ENCODE measurements at places on chromosomes 4 and X. TPM values are rescaled to one million over a fixed set of nuclear protein-coding genes. Genes with fewer than 3 reads are reported as not detected.

GRCh38 chr4:74304095-74304625 lies 4.1 kb upstream of the EPGN start:
- peaks cover 4% of the 10 kb centered on the region for H3K4me1 ChIP-seq
- no peaks in the 10 kb centered on the region for H3K36me3 ChIP-seq
- no peak overlapping the region for H3K27ac ChIP-seq
- DNase-seq: no peak
- no peaks in the 10 kb centered on the region for H3K27me3 ChIP-seq

- H3K27me3 ChIP-seq: no peaks in the 10 kb centered on the region
- no peaks in the 10 kb centered on the region for H3K36me3 ChIP-seq
- no peak for DNase-seq
- no peak overlapping the region for H3K4me3 ChIP-seq
Measured at GRCh38 chrX:141701072-141701471, 2.5 kb upstream of the SPANXD start.

- no peak overlapping the region for H3K27ac ChIP-seq
- DNase-seq: no peak
- peaks cover 15% of the 10 kb centered on the region for H3K4me1 ChIP-seq
- peak overlapping the region; percentile 43 for H3K4me3 ChIP-seq
- no peaks in the 10 kb centered on the region for H3K27me3 ChIP-seq
- H3K36me3 ChIP-seq: no peaks in the 10 kb centered on the region
Measured at GRCh38 chr4:139902321-139903320, 237.0 kb downstream of the MGST2 start.

DNA sequence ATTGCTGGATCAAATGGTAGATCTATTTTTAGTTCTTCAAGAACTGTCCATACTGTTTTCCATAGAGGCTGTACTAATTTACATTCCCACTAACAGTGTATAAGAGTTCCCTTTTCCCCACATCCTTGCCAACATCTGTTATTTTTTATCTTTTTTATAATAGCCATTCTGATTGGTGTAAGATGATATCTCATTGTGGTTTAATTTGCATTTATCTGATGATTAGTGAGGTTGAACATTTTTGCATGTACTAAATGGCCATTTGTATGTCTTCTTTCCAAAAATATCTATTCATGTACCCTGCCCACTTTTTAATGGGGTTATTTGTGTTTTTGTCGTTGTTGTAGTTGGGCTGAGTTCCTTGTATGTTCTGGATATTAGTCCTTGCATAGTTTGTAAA lies 35.4 kb upstream of the PRKG2 start:
- H3K27me3 ChIP-seq: peaks cover 15% of the 10 kb centered on the region
- no peak overlapping the region for H3K4me3 ChIP-seq
- DNase-seq: no peak
- H3K4me1 ChIP-seq: peaks cover 2% of the 10 kb centered on the region
- no peak overlapping the region for H3K27ac ChIP-seq

- H3K4me1 ChIP-seq: peaks cover 5% of the 10 kb centered on the region
- no peaks in the 10 kb centered on the region for H3K36me3 ChIP-seq
- no peak overlapping the region for H3K27ac ChIP-seq
- no peak for DNase-seq
Measured at GRCh38 chrX:119497185-119497584, 28.9 kb downstream of the SLC25A5 start.

- H3K4me3 ChIP-seq: peak within 1 kb of the TSS; percentile 96
- peak within 1 kb of the TSS; percentile 79 for H3K27ac ChIP-seq
- no peaks in the 10 kb centered on the region for H3K27me3 ChIP-seq
- H3K36me3 ChIP-seq: no peaks in the 10 kb centered on the region
- peaks cover 12% of the 10 kb centered on the region for H3K4me1 ChIP-seq
Measured at GRCh38 chrX:110002300-110003166, at the start of gene TMEM164. TMEM164 (plus strand) TSS chrX:110003114; CDS start chrX:110003775, 661 bp downstream.

Gene RNF212
- 9.1 TPM for total RNA-seq

GRCh38 chrX:42943051-42943974 lies 165.3 kb upstream of the PPP1R2C start:
- no peak overlapping the region for H3K27ac ChIP-seq
- no peaks in the 10 kb centered on the region for H3K27me3 ChIP-seq
- DNase-seq: no peak
- no peaks in the 10 kb centered on the region for H3K4me1 ChIP-seq

All from chondrocyte (in vitro differentiated cells).